GM12864 (cell line): ENCODE measurements at places on chromosomes 6 and 20.

DNA sequence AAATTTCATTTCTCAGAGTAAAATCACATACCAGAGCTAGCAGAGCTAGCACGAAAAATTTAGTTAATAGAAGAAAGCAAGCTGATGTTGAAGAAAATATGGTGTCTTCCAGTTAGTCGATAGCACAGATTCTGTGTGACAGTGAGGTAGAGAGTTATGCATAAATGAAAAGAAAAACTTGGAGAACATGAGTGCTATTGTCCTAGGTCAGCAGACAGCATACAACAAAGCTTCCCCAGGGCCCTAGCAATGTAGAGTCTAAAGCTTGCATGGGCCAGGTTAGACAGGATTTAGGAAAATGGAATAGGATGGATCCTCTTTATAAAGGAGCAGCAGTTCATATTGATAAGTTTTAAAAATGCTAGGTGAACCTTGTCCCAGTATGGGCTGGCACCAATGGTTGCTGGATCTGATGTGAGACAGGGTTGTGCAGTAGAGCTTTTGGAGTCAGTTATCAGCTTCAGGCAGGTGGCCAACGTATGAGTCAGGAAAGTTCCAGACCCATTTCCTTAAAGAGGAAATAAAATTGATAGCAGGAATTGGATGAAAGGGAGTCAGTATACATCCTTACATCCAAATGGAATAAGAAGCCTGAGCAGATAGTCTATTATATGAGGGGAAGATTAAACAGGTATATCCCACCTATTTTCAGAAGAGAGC, 277.2 kb downstream of the FRK start:
- no peak for DNase-seq

GRCh38 chr6:107871976-107872375, 47.9 kb upstream of the SCML4 start:
- DNase-seq, result no peak

GRCh38 chr6:74222768-74223333, 526.8 kb downstream of the CD109 start:
- DNase-seq, result no peak

DNA sequence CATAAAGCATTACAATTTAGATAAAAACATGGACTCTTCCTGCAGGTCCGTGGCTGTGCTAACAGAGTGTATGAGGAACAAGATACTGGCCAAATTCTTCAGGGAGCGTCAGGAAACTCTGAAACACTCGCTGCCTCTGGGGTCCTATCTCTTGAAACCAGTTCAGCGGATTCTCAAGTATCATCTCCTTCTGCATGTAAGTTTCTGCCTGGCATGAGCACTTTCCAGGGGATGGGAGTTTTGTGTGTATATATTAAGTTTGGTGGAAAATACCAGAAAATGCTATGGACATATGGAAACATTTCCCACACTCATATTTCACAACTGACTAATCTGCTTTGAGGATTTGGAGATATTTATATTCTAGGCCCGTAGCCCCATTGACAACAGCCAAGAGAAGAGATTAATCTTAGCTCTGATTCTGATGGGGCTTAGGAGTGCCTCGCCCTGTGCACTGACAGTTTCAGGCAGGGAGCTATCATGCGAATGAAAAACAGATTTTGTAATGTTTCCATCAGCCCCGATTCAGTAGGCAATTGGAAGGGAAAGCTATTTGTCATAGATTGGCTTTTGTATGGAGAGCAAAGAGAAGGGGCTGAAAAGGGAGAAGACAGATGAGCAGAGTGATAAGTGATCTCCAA, 64.7 kb upstream of the MTHFD1L start:
- no peak for DNase-seq

DNA sequence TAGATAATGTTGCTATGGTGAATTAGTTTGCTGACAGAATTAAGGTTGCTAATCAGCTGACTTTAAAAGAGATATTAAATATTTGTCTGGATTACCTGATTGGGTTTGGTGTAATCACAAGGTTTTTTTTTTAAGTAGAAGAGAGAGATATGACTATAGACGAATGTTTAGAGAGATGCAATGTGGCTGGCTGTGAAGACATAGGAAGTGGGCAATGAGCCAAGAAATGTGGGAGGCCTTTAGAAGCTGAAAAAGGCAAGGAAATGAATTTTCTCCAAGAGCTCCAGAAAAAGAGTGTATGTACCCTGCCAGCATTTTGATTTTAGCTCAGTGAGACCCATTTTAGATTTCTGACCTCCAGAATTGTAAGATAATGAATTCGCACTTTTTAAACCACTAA, 598.3 kb downstream of the PKHD1 start:
- no peak for DNase-seq

DNA sequence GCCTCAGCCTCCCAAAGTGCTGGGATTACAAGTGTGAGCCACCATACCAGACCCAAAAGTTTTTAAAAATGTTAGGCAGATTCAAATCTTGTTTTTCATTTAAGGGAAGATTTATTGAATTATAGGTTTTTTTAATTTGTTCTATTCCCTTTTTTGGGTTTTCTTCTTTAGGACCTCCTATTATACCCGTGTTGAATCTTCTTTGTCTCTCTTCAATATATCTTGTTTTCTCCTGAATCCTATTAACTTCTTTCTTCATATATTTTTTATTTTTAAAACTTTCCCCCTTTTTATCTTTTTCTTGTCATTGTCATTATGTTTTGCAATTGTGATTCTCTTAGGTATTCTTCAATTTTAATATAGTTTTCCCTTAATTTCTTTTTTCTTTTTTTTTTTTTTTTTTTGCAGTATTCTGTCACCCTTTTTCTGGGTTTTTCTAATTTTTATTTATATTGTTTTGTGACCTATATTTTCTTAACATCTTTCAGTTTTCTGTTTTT, 45.9 kb upstream of the NOP56 start:
- no peak for DNase-seq
